ENCODE measurements at places on chromosomes 1 and 21.

GRCh38 chr1:26259578-26259977, 20.3 kb upstream of the SH3BGRL3 start:
- DNase-seq, result no peak

GRCh38 chr1:217747156-217747769, 116.1 kb downstream of the SPATA17 start:
- no peak for DNase-seq

- no peak for DNase-seq
Measured at GRCh38 chr1:153803470-153804056, 28.4 kb downstream of the SLC27A3 start.

- no peak for DNase-seq
Measured at GRCh38 chr1:167900907-167901306, 13.0 kb downstream of the ADCY10 start.

DNA sequence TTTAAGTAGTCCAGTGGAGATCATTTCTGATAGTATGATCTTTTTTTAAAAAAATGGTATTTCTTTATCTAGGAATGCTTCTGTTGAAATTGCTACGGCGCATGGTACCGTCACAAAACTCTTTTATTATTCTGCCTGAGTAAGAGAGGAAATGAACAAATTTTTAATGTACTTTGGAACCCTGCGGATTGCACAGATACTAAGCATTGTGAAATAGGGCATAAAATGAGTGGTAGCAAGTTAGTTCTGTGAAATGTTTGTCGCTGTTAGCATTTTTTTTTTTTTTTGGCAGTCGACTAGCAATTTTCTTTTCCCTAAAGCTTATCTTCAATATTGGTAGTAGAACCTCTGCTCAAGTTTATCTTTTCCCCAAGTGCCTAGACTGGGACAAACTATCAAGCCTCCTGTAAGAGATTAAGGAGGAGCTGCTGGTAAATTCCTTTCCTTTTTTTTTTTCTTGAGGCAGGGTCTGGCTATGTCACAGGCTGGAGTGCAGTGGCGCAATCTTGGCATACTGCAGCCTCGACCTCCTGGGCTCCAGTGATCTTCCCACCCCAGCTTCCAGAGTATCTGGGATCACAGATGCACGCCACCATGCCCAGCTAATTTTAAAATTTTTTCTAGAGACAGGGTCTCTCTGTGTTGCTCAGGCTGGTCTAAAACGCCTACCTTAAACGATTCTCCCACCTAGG, 2.2 kb downstream of the ITSN1 start:
- DNase-seq, result no peak

DNA sequence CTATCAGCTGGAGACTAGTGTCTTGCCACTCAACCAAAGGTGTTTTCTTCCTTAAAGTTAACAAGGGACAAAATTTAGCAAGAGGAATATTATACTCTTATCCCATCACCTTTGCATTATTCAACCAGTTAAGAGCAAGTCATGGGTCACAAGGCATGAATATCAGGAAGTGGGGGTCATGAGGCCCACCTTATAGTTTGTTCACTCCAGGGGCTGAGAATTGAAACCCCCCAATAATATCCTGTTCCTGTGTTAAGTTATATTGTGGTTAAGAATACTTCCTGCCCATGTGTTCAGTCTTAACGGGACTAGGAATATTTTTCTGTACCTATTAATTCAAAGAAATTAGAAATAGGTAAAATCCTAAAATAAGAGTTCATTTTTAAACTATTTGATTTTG, 239.7 kb downstream of the S1PR1 start:
- no peak for DNase-seq

- no peak for DNase-seq
Measured at GRCh38 chr1:43797891-43798290, 90.6 kb downstream of the ST3GAL3 start.

GRCh38 chr1:151037032-151037431, 646 bp downstream of the BNIPL start:
- DNase-seq, result no peak

DNA sequence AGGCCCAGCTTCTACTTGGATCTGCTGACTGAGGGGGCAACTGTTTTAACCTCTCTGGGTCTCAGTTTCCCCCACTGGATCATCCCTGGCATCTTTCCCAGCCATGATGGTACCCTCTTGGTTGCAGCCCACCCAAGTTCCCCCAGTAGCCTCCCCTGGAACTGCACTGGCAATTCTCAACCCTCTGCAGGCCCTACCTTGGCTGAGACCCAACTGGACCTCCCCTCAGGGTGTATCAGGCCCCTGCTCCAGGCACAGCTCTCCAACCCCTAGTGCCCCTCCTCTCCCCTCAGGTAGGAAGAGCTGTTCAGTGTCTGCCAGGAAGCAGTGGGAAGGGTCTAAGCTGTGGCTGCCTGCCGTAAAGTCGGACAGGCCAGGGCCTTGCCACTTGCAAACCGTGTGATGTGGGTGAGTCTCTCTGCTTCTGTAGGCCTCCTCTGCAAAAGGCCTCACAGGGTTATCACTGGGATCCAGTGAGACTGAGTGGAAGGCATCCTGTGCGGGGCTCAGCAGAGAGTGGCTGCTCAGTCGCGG, 32.1 kb downstream of the RHBG start:
- no peak for DNase-seq

DNA sequence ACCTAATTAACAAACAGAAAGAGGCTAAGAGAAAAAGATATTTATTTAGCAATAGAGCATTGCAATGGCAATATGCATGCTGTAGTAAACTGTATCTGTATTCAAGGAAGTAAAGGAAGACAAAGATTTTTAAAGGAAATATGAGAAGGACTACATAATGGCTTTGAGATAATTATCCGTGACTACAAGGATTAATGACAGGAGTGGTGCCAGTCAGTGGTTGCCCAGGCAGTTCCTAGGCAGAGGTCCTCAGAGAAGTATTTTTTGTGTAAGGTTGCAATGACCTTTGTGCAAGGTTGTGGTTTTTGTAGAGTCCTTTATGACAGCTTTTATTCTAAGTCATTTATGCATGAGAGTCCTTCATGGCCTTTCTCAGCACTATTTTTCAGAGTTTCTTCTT, 711.1 kb upstream of the CHRM3 start:
- DNase-seq, result no peak

DNA sequence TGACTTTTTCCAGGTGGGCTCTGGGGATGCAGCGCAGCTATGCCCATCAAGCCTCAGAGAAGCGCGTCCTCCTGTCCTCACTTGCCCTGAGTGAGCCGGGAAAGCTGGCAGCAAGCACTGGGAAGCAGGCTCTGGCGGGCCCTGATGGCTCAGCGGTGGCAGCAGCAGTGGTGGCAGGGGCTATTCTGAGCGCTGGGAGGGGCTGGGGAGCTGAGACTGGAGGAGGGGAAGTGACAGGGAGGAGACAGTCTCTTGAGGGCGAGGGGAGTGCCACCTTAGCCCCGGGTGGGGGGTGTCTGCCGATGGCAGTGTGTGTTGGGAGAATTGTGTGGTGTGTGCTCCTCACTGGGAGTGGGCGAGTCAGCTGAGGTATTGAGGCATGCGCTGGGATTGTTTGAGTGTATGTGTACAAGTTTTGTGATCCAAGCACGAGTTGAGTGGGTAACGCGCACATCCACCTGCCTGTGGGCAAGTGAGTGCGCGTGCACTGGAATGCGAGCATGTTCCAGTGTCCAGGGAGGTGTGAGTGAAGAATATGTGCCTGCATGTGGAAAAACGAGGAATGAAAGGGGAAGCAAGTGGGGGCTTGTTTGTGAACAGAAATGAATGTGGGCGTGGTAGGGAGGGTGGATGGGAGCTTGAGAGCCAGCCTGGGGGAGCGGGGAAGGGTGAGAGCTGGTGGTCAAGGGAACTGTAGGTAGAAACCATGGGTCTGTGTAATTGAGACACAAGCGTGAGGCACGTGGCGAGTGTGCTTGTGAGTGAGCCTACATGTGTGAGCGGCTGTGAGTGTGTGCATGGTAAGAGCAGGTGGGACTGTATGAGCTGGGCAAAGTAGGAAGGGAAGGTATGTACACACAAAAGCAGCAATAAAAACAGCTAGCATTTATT, 2.9 kb upstream of the FOXO6 start:
- no peak for DNase-seq

GRCh38 chr1:11550664-11551283, 71.8 kb downstream of the DISP3 start:
- DNase-seq, result no peak

Measured in NK-92 treated with Interleukin-12 subunit alpha and Interleukin-12 subunit beta, amount 100 ng/mL, for 24 hours (cell line).